ENCODE measurements at places on chromosomes 16 and 17.

- DNase-seq, result no peak
Measured at GRCh38 chr17:50833510-50834428, 1.6 kb upstream of the WFIKKN2 start.

- DNase-seq, result no peak
Measured at GRCh38 chr16:76450890-76451289, 173.7 kb downstream of the CNTNAP4 start.

- no peak for DNase-seq
Measured at GRCh38 chr16:72091217-72091616, 2.2 kb downstream of the TXNL4B start.

GRCh38 chr16:63614429-63614828, 1507.4 kb downstream of the CDH11 start:
- no peak for DNase-seq

DNA sequence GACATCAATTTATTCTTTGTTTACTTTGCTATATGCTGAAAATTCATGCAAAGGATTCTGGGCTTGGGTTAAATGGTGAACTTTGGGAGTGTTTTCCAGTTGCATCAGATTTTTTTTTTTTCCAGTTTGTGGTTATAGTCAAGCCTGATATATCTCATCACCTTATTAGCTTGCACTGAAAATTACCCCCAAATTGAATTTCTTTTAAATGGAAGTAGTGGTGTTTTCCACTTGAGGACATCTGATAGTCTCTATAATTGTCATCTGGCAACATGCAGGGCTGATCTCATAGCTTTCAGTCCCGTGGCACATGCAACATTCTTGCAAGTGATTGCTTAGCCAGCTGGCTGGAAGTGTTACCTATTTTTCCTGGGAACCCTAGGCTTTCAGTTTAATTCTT, 4.7 kb upstream of the KRTAP3-1 start:
- no peak for DNase-seq

GRCh38 chr16:74776926-74777325, 2.3 kb upstream of the FA2H start:
- no peak for DNase-seq

- DNase-seq, result no peak
Measured at GRCh38 chr17:75762513-75763268, 2.3 kb downstream of the GALK1 start.

DNA sequence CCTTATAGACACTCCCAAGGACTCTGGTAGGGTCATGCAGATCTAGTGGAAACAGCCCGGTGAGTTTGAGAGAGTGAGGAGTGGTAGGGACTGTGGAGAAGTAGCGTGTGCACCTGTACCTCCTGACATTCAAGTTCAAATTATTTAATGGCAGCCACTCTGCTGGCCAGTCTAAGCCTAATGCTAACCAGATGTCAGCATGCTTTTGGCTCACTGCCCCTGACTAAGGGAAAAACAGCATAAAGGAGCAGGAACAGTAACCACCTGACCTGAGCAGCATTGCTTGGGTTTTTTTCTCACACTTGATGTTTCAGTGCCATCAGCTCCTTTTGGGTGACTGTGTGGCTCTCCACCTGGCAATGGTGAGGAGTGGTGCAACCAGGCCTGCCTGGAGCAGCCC, 23.8 kb upstream of the SLC12A3 start:
- no peak for DNase-seq

DNA sequence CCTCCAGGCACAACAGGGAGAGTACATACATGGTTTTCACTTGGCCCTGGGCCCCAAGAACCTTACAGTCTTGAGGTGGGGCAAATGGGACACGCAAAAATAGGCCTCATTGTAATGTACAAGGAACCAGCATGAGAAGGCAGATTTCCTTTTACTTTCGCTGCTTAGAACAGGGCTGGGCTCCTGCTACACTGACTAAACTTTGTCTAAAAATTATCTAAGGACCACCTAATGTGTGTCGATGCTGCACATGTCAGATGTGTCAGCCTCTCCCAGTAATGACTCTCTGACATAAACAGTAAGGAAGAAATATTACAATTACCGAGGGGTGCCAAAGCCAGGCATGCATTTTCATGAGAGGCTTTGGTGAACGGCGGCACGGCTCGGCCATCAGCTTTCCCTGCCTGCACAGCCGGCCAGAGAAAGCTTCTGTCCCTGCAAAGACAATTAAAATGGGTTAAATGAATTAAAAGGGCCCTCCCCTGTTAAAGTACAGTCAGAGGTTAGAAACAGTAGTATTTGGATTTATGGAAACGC, 224.2 kb upstream of the IRX3 start:
- no peak for DNase-seq

DNA sequence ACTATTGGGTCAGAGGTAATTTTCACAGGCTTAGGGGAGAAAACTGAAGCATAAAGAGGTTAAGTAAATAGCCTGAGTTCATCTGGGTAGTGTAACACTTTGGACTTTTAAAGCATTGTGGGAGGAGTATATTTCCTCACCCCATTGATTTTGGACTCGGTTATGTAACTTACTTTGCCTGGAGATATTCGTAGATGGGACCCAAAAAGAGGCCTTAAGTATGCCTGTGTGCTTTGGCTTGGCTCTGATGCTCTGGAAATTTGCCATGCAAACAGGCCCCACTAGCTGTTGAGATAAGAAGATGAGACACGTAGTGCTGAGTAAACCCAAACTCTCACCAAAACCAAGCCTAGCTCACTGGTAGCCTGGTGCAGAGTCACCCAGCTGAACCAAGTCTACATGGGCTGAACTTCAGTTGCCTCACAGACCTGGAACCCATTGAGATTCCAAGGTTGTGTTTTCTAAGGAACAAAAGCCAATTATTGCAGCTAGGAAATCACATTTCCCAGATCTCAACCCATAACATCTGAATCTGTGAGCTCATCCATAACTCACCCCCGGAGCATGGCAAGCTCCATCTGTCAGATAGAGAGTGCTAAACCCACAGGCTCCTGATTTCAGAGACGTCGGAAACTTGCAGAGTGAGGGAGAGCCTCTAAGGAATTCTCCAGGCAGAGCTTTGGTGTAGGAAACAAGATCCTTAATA, 536.0 kb upstream of the C16orf82 start:
- no peak for DNase-seq

DNA sequence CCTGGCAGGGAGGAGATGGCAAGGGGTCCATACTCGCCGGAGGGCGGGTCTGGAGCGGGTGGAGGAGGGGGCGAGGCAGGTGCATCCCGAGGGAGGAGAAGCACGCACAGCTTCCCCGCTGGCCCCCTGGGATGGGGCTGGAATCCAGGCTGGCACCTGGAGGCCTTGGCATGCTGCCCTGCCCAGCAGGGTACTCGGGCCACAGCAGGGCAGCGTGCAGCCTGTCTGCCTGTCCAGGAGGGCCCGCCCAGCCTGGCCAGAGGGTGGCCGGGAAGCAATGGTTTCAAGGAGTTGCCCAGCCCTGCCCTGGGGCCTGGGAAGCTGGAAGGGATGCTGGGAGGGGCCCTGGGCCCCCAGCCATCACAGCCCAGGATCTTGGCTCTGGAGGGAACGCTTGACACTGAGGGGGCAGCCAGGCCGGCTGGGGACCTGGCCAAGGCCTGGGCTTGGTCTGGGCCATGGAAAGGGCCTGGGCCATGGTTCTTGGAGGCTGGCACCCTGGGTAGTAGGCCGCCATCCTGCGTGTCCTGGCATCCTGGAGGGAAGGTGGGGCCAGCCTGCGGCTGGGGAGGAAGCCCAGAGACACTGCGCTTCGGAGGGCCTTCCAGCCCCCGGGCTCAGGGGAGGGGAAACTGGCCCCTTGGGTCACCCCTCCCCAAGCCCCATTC, 1.1 kb downstream of the GLIS2 start:
- DNase-seq, result no peak

- DNase-seq, result no peak
Measured at GRCh38 chr17:58252141-58252540, 13.8 kb downstream of the LPO start.

All from activated T-cell treated with anti-CD3 and anti-CD28 coated beads for 48 hours (primary cell).